T-cell (primary cell): ENCODE measurements at places on chromosomes 12 and 14.

DNA sequence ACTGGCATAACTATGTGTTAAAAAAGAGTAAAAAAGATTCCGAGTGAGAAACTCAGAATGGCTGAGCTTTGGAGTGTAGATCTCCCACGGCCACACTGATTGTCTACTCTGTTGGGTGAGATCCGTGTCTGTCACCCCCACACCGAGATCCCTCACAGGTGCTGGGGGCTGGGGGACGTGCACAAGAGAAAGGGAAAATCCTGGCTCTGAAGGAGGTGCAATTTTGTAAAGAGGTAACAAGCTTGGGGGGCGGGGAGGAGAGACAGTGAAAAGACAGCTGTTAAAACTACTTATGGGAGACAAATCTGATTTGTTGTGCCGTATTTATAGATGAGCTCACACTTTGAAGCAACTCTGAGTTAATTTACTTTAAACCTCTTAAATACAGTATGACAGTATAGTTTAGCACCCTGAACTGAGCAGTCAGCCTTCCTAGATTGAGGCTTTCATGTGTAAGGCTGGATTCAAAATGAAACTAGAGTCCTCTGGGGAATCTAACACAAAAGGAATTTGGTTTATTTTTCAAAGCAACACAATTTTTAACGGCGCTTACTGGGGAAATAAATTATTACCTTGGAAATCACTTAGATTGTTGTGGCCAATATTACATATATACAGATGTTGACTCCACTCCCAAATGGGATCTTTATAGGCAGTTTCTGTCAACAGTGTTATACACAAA is 167.4 kb upstream of the RGS6 start:
- no peaks in the 10 kb centered on the region for H3K4me1 ChIP-seq
- no peaks in the 10 kb centered on the region for H3K36me3 ChIP-seq
- DNase-seq, result no peak
- no peak overlapping the region for H3K4me3 ChIP-seq
- H3K27ac ChIP-seq, result no peak overlapping the region

DNA sequence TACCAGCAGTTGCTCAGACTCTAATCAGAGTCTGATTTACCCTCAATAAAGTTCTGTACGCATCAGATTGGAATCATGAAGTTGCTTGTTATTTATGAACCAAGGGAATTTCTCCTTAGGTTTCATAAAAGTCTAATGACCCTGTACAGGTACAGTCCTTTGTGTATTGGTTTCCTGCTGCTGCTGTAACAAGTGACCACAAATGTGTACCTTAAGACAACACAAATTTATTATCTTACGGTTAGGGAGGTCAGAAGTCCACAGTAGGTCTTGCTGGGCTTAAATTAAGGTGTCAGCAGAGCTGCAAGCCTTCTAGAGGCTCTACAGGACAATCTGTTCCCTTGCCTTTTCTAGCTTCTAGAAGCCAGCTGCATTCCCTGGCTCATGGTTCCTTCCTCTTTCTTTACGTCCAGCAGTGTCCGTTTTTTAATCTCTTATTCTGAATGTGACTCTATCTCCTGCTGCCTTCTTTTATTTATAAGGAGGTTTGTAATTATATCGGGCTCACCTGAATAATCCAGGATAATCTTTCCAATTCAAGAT is 6.7 kb upstream of the DERA start:
- H3K27ac ChIP-seq, result no peak overlapping the region
- H3K27me3 ChIP-seq, result no peaks in the 10 kb centered on the region
- peaks cover 47% of the 10 kb centered on the region for H3K36me3 ChIP-seq
- H3K4me3 ChIP-seq, result no peak overlapping the region

GRCh38 chr14:81767266-81767995 is 233.8 kb upstream of the SEL1L start:
- no peak overlapping the region for H3K4me3 ChIP-seq
- H3K27me3 ChIP-seq, result no peaks in the 10 kb centered on the region

DNA sequence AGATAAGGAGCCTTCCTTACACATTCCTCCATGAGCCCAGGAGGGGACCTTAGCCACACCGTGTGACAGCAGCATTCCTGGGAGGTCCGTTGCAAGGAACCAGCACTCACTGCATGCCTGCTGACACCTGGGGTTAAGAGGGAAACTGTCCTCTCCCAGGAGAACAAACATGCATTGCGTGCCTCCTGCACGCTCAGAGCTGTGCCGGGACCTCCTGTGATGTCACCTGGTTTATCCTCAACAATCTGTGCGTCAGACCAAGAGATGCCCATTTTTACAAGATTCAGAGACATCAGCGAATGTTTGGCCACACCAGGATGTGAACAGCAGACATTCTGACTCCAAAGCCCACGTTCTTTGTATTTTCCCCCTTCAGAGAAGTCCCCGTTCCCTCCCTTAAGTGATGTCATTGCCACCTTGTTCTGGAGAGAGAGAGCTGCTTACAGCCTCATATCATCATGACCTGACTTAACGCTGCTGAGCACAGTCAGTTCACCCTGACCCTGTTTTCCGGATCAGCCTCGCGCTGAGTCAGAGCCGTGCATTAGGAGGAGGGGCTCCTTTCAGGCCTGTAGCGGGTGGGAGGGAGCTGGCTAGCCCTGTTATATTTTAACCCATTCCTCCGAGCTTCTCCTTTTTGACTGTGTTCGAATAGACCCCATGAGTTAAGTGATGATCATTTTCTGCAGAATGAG is 36.2 kb downstream of the TMEM120B start:
- no peak overlapping the region for H3K4me3 ChIP-seq
- no peak overlapping the region for H3K27ac ChIP-seq
- no peak for DNase-seq
- no peaks in the 10 kb centered on the region for H3K36me3 ChIP-seq

DNA sequence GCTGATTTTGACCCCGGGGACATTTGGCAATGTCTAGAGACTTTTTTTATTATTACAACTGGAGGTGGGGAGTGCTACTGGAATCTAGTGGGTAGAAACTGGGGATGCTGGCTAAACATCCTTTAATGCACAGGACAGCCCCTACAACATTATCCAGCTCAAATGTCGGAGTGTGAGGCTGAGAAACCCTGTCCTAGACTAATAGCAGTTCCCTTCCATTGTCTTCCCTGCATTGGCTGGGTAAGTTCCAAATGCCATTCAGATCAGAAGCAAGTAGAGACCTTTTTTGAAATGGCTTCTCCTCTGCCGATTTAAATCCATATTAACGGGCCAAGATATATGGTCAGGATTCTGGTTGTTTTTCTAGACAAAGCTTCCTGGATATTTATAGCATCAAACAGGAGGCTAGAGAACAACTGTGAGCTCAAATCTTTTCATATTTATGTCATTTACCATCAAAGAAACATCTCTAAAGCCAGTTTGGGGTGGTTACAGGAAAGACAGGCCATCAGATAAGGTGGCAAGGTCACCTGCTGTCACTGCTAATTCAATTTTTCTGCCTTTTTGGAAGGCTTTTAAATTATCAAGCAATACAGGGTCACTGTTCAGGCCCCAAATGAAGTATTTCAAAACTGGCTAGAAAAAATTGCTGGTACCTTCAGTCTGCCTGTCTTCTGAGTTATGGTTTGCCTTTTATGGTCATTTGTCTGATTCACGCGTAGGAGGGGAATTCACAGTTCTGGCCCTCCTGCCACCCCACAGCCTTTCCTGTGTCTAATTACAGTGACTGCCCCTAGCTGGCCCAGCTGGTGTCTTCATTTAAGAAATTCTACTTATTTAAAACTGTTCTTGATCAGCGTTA is 20.1 kb upstream of the AKAP5 start:
- peak; percentile 7 for DNase-seq
- peaks cover 31% of the 10 kb centered on the region for H3K36me3 ChIP-seq
- H3K27me3 ChIP-seq, result no peaks in the 10 kb centered on the region
- peak overlapping the region; percentile 55 for H3K27ac ChIP-seq
